Fibroblast of lung (primary cell): ENCODE measurements at places on chromosomes 1 and 21.

GRCh38 chr1:39150779-39151178 is 53.7 kb upstream of the MACF1 start:
- no peak for DNase-seq

- no peak for DNase-seq
These were observed 51.2 kb downstream of the KCNJ15 start for GRCh38 chr21:38307771-38308531.

DNA sequence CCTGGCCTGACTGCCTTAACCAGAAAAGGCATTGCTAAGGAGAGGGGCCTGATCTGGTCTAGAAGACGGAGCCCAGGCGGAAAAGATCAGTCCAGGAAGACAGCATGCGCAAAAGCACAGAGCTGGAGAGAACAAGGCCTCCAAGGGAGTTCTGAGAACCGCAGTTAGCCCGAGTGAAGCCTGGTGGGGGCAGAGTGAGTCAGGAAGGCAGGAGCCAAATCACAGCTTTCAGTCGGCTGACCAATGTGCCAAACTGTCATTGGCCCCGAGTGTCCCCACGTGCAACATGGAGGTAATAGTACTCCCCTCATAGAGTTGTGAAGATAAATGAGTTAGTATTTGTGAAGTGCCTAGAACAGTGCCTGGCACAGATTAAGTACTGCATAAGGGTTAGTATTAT is 1.2 kb upstream of the TSPAN2 start:
- DNase-seq = peak; percentile 43

DNA sequence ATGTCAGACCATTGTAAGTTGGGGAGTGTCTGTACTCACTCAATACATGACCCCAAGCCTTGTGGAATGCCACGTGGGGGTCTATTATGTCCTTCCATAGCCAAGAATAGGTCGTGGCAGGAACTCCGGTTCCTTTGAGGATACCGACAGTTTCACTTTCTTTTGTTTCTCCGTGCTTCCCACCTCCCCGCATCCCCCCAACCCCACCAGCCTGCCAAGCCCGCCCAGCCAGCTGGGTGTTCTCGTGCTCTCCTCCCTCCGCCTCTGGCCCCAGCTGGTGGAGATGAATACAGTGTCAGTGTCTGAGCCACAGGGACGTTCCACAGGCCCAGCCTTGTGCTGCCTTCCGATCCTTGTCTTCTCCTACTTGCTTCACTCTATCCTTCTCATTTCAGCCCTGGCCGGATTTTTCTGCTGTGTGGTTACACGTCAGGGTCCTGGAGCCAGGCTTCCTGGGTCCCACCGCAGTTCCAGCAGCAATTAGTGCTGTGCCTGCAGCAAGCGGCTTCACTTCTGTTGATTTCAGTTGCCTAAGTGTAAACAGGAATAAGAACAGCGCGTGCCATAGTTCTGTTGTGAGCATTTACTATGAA is 4.1 kb upstream of the AGTRAP start:
- DNase-seq = peak; percentile 57

DNA sequence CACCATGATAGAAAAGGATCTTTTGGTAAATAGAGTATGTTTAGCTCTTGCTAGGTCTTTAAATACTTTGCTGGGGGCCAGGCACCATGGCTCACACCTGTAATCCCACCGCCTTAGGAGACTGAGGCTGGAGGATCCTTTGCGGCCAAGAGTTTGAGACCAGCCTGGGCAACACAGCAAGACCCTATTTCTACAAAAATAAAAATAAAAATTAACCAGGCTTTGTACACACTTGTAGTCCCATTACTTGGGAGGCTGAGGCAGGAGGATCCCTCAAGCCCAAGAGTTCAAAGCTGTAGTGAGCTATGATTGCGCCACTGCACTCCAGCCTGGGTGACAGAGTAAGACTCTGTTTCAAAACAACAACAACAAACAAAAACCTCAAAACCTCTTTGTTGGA is 1.1 kb upstream of the KCNE2 start:
- no peak for DNase-seq

DNA sequence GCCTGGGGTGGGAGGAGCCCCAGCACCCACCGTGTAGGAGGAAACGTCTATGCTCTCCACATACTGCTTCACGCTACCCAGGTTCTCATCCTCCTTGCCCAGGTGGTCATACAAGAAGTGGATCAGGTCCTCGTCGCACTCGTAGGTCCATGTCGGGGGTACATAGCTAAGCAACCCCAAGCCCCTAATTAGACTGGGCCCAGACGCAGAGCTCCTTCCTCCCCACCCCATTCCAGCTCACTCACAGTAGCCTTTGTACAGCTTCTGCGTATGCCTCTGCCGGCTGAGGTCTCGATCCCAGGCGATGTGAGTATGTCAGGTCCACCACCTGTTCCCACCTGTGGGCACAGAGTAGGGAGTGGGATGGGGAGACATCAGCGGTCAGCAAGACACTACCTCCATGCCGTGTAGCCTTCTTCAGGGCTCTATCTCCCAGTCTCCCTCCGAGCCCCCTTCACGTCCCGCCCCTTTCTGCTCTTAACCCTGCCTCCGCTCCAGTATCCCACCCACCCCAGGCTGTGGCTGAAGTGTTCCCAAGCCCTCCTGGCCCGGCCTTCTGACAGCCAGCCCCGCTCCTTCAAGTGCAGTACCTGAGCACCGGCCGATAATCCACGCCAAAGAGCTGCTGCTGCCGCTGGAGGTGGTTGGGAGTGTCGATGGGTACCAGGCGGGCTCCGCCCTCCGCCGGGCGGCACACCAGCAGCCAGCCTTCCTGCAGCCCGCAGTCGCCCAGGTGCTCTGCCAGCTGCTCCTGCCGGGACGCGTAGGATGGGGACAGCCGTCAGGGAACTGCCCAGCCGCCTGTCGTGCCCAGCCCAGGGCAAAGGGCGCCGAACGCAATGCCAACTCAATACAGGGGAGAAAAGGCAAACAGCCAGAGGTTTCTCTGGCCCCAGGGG is 919 bp downstream of the HECTD3 start:
- no peak for DNase-seq

DNA sequence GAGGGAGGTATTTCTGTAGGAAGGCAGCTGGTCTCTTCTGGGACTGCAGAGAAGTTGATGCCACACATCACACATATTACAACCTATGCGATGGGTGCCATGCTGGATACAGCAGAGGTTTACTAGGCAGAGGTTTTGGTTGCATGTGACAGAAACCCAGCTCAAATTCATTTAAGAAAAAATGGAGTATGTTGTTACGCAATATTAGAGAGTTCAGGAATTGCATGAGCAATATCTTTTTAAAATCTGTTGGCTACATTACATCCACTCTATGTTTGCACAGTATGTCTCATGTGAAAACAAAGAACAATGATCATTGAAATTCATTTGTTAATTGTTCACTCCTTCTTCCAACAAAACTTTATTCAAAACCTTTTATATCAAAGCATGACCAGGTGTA is 425.2 kb downstream of the RWDD3 start:
- no peak for DNase-seq
